Vagina (tissue), 2 donors: ENCODE measurements at places on chromosomes 4 and X. TPM values are rescaled to one million over a fixed set of nuclear protein-coding genes. Genes with fewer than 3 reads are reported as not detected.

GRCh38 chr4:94389595-94390267, 47.1 kb upstream of the HPGDS start:
- H3K4me3 ChIP-seq, result no peak overlapping the region
- no peaks in the 10 kb centered on the region for H3K36me3 ChIP-seq
- H3K4me1 ChIP-seq, result no peaks in the 10 kb centered on the region
- H3K27me3 ChIP-seq, result no peaks in the 10 kb centered on the region

GRCh38 chr4:79170077-79170476, 155.8 kb downstream of the NAA11 start:
- no peak for DNase-seq
- H3K36me3 ChIP-seq, result no peaks in the 10 kb centered on the region
- H3K4me3 ChIP-seq, result no peak overlapping the region
- no peak overlapping the region for H3K27ac ChIP-seq
- no peaks in the 10 kb centered on the region for H3K27me3 ChIP-seq

DNA sequence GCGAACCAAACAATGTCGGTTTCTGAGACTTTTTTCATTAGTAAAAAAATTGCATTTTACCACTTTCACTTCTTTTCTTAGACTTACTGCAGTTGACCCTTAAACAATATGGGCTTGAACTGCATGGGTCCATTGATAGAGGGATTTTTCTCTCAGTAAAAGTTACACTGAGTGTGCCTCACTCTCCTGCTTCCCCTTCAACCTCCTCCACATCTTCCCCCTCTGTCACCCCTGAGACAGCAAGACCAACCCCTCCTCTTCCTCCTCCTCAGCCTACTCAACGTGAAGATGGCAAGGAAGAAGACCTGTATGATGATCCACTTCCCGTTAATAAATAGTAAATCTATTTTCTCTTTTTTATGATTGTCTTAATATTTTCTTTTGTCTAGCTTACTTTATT, 43.4 kb downstream of the TEC start:
- H3K4me1 ChIP-seq, result peaks cover 4% of the 10 kb centered on the region
- H3K36me3 ChIP-seq, result no peaks in the 10 kb centered on the region
- no peaks in the 10 kb centered on the region for H3K27me3 ChIP-seq

DNA sequence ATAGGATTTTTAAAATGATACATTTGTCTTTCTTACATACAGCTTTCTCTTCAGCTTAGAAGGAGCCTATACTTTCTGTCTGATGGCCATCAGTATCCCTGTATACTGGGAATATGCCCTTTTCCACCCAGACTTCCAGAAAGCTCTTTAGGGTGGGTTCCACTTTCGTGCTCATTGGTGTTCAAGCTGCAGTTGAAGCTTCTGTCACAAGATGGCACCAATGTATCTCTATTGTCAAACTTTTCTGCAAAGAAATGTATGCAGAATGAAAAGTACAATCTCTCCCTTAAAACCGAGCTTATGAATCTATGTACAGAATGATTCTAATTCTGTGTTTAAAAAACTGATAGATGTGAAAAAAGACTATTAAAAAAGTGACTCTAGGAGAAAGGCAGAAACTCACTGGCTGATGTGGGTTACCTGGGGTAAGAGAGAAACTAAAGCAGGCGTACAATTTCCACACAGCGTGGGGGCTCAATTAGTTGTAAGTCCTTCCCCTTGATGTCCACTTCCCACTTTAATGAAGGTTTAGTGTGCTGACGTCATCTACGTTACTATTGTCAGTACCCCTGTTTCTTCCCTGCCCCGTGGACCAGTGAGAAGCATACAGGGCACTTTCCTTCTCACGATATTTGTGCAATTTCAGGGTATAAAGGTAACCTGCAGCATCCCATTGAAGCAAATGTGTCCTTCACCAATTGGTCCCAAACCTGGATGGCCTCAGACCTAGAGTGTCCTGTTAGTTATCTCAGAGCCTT, 57.3 kb upstream of the TCEAL2 start:
- H3K4me1 ChIP-seq, result no peaks in the 10 kb centered on the region
- DNase-seq, result no peak
- no peaks in the 10 kb centered on the region for H3K36me3 ChIP-seq
- no peak overlapping the region for H3K4me3 ChIP-seq
- H3K27me3 ChIP-seq, result no peaks in the 10 kb centered on the region
- no peak overlapping the region for H3K27ac ChIP-seq

DNA sequence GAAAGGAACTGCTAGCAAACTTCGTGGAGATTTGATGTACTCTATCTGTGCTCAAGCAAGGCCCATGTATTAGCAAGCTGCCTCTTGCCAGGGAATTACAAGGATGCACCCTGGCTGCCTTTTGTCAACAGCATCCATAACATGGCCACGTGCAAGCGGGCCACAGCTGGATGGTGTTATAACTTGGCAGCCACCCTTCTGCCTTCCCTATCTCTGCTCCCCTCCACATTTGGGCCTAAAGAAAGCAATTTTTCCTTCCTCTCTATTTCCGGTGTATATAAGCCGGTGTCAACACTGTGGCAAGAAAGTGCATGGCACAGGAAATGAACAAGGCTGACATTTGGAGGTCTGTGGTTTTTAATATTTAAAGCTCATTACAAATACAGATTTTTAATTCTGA, 94.8 kb downstream of the CLNK start:
- H3K4me1 ChIP-seq, result no peaks in the 10 kb centered on the region
- DNase-seq, result no peak
- no peak overlapping the region for H3K4me3 ChIP-seq
- H3K36me3 ChIP-seq, result no peaks in the 10 kb centered on the region
- no peaks in the 10 kb centered on the region for H3K27me3 ChIP-seq
- no peak overlapping the region for H3K27ac ChIP-seq

DNA sequence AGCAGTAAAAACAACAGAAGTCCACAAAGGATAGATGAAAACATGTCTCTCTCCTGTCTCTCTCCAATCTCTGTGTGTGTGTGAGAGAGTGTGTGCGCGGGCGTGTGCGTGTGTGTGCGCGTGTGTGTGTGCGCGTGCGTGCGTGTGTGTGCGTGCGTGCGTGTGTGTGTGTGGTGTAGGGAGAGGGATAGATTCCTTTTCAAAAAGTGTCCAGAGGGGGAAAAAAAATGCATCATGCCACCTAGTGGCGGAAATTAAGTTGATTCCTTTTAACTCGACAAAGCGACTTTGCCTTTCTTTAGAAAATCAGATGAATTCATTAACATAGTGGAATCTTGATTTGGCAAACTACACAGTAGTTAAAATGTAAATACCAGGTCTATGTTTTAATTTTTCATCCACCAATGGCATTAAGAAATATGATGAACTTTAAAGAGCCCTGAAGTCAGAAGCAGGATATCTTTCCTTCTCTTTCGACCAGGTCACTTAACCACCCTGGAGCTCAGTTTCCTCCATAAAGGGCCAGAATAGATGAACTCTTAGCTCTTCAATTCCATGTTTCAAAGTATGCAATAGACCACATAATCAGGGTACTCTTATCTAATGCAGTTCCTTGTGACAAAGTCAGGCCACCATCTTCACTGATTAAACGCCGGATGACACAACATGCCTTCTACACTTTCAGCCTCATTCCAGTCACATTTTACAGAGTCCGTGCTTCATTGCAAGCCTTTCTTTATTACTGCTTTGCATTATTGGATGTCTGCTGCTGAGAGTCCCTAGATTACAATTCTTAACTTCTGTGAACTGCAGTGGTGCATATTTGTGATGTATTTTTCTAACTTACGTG, 162.8 kb downstream of the FBXO8 start:
- H3K4me1 ChIP-seq, result no peaks in the 10 kb centered on the region
- H3K27ac ChIP-seq, result no peak overlapping the region
- peak overlapping the region; percentile 31 for H3K4me3 ChIP-seq
- no peaks in the 10 kb centered on the region for H3K36me3 ChIP-seq
- DNase-seq, result no peak

GRCh38 chr4:123477711-123478209, 81.2 kb downstream of the SPRY1 start:
- no peaks in the 10 kb centered on the region for H3K27me3 ChIP-seq
- no peak overlapping the region for H3K27ac ChIP-seq
- no peak for DNase-seq
- H3K4me1 ChIP-seq, result peaks cover 7% of the 10 kb centered on the region
- H3K36me3 ChIP-seq, result no peaks in the 10 kb centered on the region

DNA sequence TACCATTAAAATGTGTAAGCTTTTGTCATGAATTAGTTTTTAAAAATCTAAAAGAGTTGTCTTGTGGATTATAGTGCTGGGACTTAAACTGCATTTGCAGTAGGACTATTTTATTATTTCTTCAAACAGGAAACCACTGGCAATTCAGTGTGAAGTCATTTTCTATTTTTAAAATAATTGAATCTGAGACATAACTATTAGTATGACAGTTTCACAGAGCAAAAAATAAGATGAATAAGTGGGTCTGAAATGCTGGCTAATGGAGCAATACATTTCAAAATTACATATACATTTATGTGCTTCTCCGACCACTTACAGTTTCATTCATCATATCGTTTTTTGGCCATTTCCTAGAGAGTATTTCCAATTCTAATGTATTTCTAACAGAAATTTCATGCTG, 75.3 kb upstream of the RAPGEF2 start:
- no peaks in the 10 kb centered on the region for H3K27me3 ChIP-seq
- no peak for DNase-seq

DNA sequence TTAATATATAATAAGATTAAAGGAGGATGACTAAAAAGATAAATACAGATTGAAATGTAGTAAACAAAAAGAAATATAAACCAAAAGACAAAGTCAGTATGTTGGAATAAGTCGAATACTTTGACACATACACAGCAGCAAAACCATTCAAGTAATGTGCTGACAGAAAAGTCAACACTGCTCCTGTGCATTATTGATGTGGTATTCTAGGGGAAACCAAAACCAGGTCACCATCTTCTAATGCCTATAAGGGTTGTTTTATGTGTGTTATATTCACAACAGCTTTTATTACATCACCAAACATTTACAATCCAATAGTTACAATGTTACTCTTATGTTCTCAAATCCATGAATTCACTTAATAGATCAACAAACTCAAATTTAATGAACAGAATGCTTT, 111.8 kb upstream of the DKK2 start:
- H3K4me1 ChIP-seq, result no peaks in the 10 kb centered on the region
- H3K4me3 ChIP-seq, result no peak overlapping the region
- no peaks in the 10 kb centered on the region for H3K27me3 ChIP-seq

- H3K27me3 ChIP-seq, result no peaks in the 10 kb centered on the region
- no peaks in the 10 kb centered on the region for H3K4me1 ChIP-seq
- H3K4me3 ChIP-seq, result no peak overlapping the region
- H3K27ac ChIP-seq, result no peak overlapping the region
These were observed 187.0 kb downstream of the NLGN4X start for GRCh38 chrX:6041630-6042029.

GRCh38 chr4:134174271-134174670, 27.3 kb downstream of the PABPC4L start:
- no peak overlapping the region for H3K4me3 ChIP-seq
- no peaks in the 10 kb centered on the region for H3K27me3 ChIP-seq
- no peak for DNase-seq
- no peak overlapping the region for H3K27ac ChIP-seq

DNA sequence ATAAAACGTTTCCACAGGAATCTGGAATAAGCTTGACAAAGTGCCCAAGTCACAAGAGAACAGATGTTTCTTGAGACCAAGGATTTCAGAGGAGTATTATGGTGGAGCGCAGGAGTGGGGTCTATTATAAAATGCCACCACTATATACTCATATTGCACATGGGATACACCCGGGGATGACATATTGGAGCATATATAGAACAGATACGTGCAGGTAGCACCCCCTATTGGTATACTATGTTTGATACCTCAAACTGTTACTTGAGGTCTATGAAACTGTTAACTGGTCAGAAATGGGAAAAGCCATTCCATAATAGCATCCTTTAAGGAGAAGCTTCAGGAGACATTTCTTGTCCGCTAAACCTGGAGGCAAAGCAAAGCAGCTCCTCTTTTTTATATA, 86.0 kb downstream of the PCYT1B start:
- no peaks in the 10 kb centered on the region for H3K36me3 ChIP-seq
- DNase-seq, result no peak
- no peaks in the 10 kb centered on the region for H3K27me3 ChIP-seq
- H3K27ac ChIP-seq, result no peak overlapping the region
- no peaks in the 10 kb centered on the region for H3K4me1 ChIP-seq
- no peak overlapping the region for H3K4me3 ChIP-seq

- no peak overlapping the region for H3K27ac ChIP-seq
- H3K27me3 ChIP-seq, result no peaks in the 10 kb centered on the region
- no peak for DNase-seq
- H3K36me3 ChIP-seq, result no peaks in the 10 kb centered on the region
- H3K4me3 ChIP-seq, result no peak overlapping the region
These were observed 12.5 kb downstream of the KLHL15 start for GRCh38 chrX:24014388-24015018.

DNA sequence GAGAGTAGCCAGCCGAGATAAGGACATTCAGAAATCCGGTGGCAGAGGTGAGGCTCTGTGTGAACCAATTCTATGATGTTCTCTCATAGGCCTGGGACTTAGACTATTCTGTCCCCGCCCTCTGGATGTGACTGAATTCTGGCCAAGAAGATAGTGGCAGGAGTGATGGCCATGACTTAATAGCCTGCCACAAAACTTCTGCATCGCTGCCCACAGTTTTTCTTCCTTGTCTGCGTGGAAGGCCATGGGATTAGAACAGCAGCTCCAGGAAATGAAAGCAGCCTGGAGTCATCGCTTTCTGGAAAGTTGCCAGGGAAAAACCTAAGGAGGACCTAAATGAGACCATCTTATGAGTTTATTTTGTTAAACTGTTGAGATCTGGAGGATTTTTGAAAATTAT, 134.7 kb downstream of the F11 start:
- H3K27me3 ChIP-seq, result no peaks in the 10 kb centered on the region
- no peaks in the 10 kb centered on the region for H3K36me3 ChIP-seq
- no peak for DNase-seq
- no peak overlapping the region for H3K4me3 ChIP-seq

The NHS gene
- 8.3 TPM for total RNA-seq

The LRAT gene
- total RNA-seq, result not detected

The SUPT20HL2 gene
- total RNA-seq, result not detected

The NR0B1 gene
- total RNA-seq, result 3.2 TPM

The ADH1B gene
- 891 TPM for total RNA-seq

The PRRG3 gene
- 0.98 TPM for total RNA-seq

The SOD3 gene
- total RNA-seq, result 280 TPM

The FRMPD4 gene
- not detected for total RNA-seq

The MAP9 gene
- total RNA-seq, result 3.4 TPM
